ENCODE measurements at places on chromosomes 1 and 21. TPM values are rescaled to one million over a fixed set of nuclear protein-coding genes. Genes with fewer than 3 reads are reported as not detected.

- no peak for DNase-seq
Observed at GRCh38 chr1:107010582-107010981, 45.9 kb upstream of the PRMT6 start.

DNA sequence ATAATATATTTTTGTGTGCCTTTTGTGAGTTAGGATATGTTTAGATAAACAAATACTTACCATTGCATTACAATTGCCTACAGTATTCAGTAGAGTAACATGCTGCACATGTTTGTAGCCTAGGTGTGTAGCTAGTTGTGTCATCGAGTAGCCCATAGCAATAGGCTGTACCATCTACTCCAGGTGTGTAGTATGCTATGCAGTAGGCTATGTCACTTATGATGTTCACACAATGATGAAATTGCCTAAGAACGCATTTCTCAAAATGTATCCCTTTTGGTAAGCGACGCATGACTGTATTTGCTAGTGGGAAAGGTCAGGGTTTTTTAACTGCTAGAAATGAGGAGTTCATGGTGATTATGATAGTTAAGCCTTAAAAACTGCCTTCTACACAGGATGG is 30.0 kb upstream of the B3GALT5 start:
- DNase-seq = no peak

- DNase-seq = no peak
Observed at GRCh38 chr1:27314169-27314568, 7.8 kb upstream of the TMEM222 start.

Gene BLACAT1
- 2.3 TPM for total RNA-seq

- no peak for DNase-seq
Observed at GRCh38 chr1:87903242-87903641, 574.6 kb downstream of the LMO4 start.

DNA sequence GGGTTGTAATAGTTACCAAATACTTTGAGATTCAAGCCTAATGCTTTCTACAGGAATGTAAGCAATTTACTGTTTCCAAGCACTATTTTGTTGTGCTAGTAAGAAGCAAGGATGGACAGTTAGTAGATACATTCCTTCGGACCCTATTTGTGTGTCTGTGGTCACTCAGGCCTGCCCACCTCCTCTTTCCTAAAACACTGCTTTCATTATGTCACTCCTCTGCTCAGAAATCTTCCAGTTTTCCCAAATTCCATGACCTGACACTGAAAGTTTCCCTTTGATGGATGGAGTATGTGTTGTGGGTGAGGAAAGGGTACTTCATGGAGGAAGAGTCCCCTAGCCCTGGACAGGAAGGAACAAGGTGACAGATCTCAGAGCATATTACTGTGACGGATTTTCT is 141.1 kb downstream of the DISP1 start:
- no peak for DNase-seq

All from esophagus squamous epithelium (tissue), 5 donors.